ENCODE measurements at places on chromosomes 6 and 20.

DNA sequence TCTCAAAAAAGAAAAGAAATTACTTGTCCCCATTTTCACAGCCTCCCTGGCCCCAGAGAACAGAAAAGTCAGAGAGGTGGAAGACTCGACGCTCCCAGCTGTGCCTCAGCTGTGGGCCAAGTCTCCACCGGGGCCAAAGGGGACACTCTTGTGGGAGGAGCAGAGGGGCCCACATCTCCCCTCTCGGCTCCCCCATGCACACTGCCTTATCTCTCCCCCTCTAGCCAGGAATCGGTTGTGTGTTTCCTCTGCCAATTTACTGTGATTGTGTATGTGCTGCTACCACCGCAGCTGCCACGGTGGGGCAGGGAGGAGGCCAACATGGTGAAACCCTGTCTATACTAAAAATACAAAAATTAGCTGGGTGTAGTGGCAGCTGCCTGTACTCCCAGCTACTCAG, 8.4 kb downstream of the TIAM2 start:
- DNase-seq, result no peak

DNA sequence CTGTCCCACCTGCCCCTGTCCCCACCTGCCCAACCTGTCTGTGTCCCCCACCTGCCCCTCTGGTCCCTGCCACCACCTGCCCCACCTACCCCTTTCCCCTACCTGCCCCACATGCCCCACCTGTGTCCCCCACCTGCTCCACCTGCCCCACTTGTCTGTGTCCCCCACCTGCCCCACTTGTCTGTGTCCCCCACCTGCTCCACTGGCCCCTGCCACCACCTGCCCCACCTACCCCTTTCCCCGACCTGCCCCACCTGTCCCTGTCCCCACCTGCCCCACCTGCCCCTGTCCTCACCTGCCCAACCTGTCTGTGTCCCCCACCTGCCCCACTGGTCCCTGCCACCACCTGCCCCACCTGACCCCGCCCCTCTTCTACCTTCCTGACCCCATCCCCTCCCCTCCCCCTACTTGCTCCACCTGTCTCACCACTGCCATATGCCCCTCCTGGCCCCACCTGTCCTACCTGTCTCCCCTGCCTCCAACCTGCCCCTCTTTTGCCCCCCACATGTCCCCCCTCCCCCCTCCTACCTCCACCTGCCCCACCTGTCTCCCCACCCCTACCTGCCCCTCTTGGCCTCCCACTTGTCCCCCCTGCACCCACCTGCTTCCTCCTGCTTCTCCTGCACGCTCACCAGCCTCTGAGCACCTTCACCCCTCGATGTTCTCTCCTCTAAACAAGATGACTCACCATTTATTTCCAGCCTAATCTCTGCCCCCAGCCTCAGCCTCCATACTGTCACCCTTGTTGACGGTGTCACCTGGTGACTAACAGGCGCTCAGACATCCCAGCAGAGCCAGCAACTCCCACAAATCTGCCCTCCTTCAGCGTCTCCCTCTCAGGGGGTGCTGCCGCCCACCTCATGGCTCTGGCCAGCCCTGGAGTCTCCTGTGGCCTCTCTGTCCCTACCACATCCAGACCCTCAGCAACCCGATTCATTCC, 5.6 kb upstream of the MYT1 start:
- no peak for DNase-seq

GRCh38 chr6:73923905-73924485, 228.0 kb downstream of the CD109 start:
- no peak for DNase-seq

DNA sequence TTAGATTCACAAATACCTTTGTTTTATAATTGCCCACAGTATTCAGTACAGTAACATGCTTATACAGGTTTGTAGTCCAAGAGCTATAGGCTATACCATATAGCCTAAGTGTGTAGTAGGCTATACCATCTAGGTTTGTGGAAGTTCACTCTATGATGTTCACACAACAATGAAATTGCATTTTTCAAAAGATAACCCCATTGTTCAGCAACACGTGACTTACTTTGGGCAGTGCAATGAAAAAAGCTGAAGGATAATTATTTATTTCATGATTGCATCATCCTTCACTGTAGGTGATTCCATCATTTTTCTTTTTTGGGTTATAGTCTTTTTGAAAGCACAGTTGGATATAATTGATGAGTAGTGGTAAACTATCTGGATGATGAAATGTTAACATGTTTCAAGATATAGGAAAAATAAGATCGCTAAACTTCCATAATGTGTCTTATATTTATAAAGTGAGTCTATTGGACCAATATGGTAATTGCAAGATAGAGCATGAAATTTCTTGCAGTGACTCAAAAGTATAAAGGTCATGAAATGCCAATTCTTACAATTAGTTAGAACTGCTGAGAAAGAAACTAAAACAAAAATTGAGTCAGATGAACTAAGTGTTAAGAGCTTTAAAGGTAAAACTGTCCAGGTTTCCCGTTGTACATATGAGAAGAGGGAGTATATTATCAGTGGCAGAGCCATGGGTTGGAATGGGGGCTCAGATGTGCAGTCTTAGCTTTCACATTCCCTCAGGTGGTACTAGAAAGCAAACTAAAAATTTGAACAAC, 164.4 kb downstream of the ZFAND3 start:
- no peak for DNase-seq

DNA sequence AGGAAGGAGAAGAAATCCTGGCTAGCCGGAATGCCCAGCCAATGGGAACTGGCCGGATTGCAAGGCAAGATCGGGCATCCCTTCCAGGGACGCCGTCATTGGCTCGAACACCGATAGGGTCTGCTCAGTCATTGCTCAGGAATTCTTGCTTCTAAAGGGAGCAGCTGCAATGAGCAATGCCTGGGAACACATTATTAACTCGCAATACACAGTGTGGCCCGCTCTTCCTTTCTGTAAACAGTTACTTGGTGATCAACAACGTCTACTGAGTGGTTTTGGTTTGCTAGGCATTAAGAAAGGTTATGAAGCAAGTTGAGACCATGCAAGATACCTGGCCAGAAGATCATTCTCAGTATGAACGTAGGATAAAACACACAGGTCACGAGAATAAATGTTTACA, 165.4 kb upstream of the CITED2 start:
- DNase-seq, result no peak

DNA sequence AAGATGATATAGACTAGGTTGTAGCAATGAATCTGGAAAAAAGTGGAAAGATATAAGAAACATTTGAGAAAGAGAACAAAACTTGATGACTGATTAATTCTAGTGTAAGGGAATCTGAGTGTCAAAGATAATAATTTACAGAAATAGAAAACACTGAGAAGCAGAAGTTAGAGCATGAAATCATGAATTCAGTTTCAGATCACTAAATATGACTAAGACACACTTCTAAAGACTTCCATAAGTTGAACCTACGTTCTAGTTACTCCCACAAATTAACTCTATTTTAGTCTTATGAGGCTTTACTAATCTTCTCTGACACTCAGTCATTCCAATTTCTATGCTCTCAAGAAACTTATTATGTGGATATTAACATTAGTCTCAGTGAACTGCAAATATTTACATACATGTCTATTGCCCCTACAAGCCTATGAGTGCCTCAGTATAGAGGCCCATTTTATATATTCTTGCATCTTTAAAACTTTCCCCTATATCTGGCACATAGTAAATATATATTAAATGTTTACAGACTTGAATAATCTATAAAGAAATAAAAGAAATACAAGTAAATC, 30.4 kb downstream of the IBTK start:
- DNase-seq, result no peak

DNA sequence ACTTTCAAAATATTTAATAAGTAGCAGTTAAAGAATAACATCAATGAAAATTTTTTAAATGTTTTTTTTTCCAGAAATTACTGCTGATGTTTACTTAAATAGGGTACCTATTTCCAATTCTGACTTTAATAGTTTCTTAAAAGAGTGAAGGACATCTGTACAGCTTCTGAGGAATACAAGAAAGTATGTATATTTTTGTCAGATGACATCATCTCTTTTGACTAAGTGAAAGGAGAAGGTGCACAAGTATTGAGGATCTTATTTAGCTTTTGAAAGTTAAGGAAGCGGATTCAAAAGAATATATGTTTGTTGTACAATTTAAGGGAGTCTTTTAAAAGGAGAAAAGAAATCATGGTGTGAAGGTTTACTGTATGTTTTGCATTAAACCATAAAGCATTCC, 90.0 kb upstream of the SLC35B3 start:
- no peak for DNase-seq

DNA sequence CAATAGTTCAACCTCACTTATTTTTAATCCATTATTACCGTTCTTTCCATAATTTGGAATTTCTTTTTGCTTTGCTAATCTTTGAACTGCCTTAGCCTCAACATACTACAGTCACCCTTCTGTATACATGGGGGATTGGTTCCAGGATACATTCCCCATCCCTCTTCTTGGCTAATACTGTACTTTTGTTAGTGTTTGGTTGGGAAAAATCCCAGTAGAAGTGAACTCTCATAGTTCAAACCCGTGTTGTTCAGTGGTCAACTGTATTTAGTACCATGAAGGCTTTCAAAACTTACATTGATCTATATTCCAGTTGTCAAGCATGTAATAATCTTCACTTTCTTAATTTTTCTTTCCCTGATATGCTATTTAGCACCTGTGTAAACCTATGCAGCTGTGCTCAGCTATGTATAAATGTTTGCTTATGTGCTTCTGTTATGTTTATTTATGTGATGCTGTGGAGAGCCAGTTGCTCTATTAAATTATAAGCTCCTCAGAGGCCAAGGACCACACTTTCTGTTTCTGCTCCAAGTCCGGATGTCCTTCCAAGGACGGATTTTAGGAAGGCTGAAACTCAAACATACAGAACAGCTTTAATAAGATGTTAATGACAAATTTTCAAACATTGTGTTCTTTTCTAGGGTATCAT, 33.3 kb upstream of the LAMA4 start:
- no peak for DNase-seq

DNA sequence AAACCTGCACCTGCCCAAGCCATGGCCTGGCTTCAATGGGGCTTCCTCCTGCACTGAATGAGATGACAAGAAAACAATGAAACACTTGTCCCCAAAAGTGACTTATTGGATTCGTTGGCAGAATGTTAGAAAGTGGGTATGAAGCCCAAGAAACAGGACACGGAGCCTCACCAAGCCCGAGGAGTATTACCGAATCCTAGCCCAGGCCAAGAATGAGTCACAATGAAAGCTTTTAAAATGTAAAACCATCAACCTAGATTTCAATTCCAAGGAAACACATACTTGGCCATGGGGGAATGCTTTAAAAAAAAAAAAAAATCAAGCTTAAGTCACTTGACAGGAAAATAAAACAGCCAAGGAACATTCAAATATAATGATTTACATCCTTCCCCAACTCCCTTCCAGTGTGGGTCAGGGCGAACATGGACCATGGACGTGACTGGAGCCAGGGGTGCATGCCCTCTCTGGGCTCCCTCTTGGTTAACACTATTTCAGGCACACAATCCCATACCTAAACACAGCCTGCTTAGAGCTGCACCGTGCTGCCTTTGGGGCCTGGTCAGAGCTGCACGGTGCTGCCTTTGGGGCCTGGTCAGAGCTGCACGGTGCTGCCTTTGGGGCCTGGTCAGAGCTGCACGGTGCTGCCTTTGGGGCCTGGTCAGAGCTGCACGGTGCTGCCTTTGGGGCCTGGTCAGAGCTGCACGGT, 3.1 kb upstream of the STX16 start:
- no peak for DNase-seq

- DNase-seq, result no peak
Measured at GRCh38 chr6:42505385-42505718, 53.6 kb upstream of the TRERF1 start.

DNA sequence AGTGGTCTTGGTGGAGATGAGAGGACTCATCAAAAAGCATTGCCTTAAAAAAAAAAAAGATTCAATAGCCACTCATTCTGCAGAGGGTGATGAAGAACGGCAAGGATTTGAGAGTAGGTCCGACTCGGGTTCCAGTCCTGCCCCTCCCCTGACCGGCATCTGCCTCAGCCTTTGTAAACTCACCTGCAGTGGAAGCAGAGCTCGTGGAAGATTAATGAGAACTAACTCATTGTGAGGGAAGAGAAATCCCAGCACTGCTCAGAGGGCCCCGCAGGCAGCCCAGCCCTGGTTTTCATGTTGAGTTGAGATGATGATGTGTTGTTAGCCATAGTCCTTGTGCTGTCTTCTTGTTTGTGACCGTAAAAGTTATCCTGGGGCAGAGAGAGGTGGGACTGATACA, 59.4 kb downstream of the GCNT2 start:
- DNase-seq, result no peak

GRCh38 chr20:57179265-57179664, 87.2 kb downstream of the BMP7 start:
- no peak for DNase-seq

- no peak for DNase-seq
Measured at GRCh38 chr6:125370343-125370742, 68.6 kb upstream of the HDDC2 start.

DNA sequence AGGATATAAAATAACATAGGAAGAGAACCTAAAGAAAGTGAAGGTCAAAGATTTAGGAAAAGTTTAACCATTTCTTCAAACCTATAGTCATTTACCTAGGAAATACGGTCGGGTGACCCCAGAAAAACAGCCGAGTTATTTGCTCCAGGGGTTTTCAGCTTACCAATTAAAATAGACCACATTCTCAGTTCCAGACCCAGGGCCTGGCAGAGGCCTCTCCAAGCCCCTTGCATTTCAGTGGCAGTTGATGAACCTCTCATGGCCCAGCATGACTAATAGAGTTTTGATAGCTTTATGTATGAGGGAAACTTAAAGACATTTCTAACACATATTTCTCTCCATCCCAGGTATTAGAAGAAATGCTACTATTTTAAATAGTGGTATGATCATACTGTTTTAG, 113.5 kb downstream of the OGFRL1 start:
- no peak for DNase-seq

- no peak for DNase-seq
Measured at GRCh38 chr6:37062424-37062823, 57.0 kb downstream of the FGD2 start.

DNA sequence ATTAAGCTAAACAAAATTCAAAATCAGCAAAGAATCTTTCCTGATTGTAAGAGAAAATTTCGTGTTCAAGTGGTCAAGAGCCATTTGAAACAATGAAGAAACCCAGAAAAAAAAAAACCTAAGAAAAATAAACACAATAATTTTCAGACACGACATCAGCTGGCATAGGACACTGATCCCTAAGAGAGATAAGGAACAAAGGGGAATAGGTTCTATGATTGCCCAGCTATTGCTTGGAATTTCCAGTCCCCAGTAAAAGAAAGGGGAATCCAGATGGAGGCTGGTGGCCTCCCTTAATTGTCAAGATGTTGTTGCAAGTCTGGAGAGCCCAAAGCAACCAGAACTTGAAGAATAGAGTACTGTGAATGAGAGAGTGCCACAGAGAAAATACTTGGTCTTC, 48.5 kb downstream of the COL12A1 start:
- no peak for DNase-seq

GRCh38 chr6:72975352-72975752, 249.9 kb downstream of the KHDC1L start:
- no peak for DNase-seq
